ENCODE measurements at places on chromosomes 6 and 20. TPM values are rescaled to one million over a fixed set of nuclear protein-coding genes. Genes with fewer than 3 reads are reported as not detected.

The PRDM1 gene
- total RNA-seq, result 3.8 TPM

The SOBP gene
- 2.3 TPM for total RNA-seq

The THEMIS gene
- not detected for total RNA-seq

The CABLES2 gene
- total RNA-seq, result 7.8 TPM

The HLA-DRA gene
- 0.41 TPM for total RNA-seq

The TTLL9 gene
- total RNA-seq, result 0.29 TPM

The BFSP1 gene
- total RNA-seq, result 6.4 TPM

The FKBP1C gene
- total RNA-seq, result 0.73 TPM

The TFAP2B gene
- total RNA-seq, result not detected

The LST1 gene
- total RNA-seq, result 0.87 TPM

The TSBP1 gene
- total RNA-seq, result not detected

The GRIK2 gene
- total RNA-seq, result 0.39 TPM

The HSPA12B gene
- 25.5 TPM for total RNA-seq

The GPSM3 gene
- total RNA-seq, result 15.5 TPM

The OPRM1 gene
- not detected for total RNA-seq

The VSTM2L gene
- total RNA-seq, result 2.5 TPM

The LHFPL5 gene
- total RNA-seq, result not detected

The GABRR2 gene
- 0.18 TPM for total RNA-seq

The GTSF1L gene
- not detected for total RNA-seq

The ARHGAP40 gene
- total RNA-seq, result 0.34 TPM

The GSTA2 gene
- total RNA-seq, result not detected

The PTK6 gene
- not detected for total RNA-seq

The DOK5 gene
- total RNA-seq, result 1.5 TPM

The PTGIS gene
- total RNA-seq, result 0.53 TPM

The PRL gene
- not detected for total RNA-seq

The DHX16 gene
- total RNA-seq, result 28.8 TPM

The SNAP91 gene
- total RNA-seq, result not detected

The GPX5 gene
- not detected for total RNA-seq

The MYO6 gene
- 46.6 TPM for total RNA-seq

The KDM1B gene
- 7.9 TPM for total RNA-seq

The OTOR gene
- not detected for total RNA-seq

The MYLK4 gene
- total RNA-seq, result 0.35 TPM

The RSPH4A gene
- 0.63 TPM for total RNA-seq

The FABP7 gene
- total RNA-seq, result not detected

Data from glomerular endothelial cell (primary cell).